NCI-H1694 (cell line): ENCODE measurements at places on chromosomes 5 and 9.

DNA sequence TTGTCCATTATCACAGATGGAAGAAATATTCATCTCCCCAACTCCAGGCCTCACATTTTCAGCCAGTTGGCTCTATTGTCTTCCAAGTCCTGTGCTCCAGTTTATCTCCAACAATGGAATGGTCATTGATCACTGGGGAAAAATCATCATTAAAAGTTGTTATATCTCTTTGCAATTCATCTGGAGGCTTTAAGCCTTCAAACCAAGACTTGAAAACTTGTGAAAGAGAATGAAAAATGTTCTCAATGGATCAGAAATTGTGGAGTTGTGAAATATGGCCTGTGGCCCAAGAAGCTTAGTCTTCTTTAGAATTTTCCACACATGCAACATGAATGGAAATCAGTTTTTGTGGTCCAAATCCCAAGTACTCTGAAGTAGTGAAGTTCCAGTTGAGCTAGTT is 569.6 kb downstream of the EBF1 start:
- DNase-seq = no peak

DNA sequence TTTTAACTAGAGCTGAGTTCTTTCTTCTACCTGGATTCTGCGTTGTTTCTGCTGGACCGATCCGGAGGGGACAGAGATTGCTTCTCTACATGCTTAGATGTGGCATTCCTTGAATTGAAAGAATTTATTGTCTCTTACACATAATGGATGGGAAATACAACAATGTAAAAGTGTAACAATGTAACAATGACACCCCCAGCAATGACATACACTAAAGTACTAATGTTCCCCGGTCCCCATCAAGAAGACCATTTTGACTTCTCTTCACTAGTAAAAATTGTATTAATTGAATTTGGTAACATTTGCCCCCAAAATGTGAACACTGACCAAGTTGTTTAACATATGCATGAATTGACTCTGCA is 760.2 kb downstream of the TAF11L14 start:
- DNase-seq = no peak

DNA sequence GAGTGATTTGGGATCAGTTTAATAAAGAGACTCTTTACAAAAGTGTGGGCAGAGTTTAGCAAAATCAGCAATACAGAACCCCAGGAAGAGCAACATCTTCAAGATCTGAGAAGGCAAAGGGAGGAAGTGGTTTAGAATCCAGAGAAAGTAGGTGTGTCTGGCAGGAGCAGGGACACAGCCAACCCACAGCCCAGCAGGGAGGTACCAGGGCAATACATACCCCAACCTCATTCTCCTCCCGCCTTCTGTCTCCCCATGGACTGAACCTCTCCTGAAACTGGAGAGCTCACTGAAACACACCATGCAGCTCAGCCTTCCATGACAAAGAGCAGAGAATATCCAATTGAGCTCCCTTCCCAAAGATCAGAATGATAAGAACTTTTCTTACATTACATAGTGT is 283.4 kb downstream of the PRELID2 start:
- DNase-seq = no peak

- DNase-seq = no peak
These were observed 36.0 kb downstream of the PSD2 start for GRCh38 chr5:139831624-139832023.

DNA sequence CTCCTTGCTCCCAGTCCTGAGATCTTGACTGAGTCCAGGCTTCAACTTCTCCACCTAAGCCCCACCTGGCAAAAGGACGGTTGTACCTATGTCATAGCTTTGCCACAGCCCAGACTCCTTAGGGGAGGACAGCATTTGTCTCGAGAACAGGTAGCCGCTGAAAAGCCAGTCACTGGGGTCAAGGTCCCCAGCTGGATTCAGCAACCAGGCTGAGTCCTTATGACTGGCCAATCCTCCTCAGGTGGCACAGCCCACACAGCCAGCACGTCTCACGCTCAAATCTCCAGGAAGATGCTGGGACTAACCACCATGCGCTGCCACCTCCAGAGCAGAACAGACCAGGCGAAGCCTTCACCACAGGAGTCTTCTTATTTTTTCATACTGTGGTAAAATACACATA is 27.9 kb upstream of the SMU1 start:
- DNase-seq = no peak

DNA sequence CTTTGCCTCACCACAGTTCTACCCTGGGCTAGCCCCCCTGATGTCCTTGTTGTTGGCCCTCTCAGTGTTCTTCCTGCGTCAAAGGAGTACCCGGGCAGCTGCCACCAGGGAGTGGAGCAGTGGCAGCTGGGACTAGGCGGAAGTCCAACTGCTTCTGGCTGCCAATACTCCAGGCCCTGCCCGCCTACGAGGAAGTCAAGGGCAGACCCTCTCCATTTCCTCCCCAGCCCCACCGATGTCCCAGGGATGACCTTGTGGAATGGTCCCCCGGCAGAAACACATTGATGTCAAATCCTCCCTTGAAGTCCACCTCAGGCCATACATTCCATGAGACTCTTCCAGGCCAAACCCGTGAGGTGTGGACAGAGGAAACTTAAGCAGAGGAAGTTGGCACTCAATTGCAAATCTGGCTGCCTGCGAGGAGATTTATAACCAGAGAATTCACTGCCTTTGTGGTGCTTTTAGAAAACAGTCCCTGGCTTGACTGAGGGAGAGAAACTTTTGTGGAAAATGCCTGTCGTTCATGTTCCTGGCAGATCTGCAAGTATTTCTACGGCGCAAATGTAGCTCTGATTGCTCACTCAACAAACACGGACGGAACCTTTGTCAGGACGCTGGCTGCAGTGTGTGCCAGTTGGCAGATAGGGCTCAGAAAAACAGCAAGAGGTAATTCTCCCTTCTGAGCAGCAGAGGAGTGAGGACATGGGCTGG is 339.7 kb downstream of the RAB3C start:
- no peak for DNase-seq

GRCh38 chr9:2181792-2182191 is 166.6 kb downstream of the SMARCA2 start:
- no peak for DNase-seq

- DNase-seq = no peak
These were observed 164.2 kb downstream of the ACTL7B start for GRCh38 chr9:108691614-108692013.

DNA sequence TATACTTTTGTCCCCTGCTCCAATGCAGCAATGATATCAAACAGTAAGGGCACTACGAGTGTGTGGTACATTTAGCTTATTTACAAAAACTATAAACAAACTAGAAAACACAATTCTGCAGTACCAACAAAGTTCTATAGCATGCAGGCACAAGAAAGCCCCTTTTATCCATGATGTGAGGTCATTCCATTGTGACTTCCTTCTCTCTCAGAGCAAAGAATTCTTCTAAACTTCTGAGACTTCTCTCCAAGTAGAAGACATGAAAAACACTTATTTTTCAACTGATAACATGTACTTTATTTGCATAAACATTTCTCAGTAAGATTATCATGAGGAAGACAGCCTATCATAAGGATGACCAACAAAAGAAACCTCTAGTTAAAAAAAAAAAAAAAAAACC is 569.8 kb downstream of the TLE1 start:
- DNase-seq = no peak

DNA sequence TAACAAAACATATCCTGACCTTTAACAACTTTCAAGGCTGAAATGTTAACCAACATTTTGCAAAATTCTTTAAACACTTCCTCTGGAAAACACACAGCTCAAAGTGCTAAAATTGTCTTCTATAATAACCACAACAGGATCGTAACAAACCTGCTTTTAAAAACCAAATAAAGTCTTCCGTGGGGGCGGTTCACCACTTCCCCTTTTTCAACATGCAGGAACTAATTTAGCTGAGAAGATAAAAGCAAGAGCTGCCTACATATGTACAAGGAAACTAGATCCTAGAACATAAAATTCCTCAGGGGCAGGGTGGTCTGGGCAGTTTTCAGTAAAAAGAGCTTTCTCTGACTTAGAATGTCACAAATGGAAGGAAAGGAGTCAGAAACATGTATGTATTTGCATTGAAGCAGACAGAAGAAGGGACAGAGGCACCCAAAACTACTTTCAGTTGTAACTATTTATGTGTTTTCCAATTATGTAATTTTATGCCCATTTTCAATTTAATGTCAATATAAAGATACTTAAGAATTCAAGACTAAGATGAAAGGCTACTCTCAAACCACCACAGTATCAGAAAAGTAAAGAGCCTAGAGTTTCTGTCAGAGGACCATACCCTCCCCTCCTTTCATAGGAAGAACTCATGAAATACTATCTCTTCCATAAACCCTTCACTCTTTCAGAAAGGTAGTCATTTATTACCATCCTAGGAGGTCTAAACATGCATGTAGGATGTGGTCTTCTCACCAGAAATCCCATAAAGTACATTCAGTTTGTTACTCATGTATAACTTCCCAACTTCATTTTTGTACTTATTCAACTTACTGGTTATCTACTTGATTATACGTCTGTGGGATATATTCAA is 185.9 kb upstream of the RASA1 start:
- no peak for DNase-seq

DNA sequence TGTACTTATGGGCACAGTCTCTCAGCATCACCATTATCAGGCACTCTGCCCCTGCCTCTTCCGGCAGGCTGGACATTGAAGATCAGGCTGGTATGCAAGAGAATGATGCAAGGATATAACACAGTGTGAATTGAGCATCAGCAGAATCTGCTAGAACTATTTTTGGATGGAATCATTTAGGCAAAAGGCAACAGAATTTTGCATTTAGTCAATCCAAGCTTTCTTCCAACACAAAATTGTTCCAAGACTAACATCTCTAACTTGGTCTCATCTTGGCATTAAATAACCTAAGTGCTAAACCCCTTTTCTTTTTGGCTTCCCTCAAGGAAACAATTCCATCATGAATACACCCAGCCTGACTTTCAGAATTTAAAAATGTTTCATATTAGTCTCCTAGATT is 339.9 kb downstream of the PRELID2 start:
- DNase-seq = no peak

DNA sequence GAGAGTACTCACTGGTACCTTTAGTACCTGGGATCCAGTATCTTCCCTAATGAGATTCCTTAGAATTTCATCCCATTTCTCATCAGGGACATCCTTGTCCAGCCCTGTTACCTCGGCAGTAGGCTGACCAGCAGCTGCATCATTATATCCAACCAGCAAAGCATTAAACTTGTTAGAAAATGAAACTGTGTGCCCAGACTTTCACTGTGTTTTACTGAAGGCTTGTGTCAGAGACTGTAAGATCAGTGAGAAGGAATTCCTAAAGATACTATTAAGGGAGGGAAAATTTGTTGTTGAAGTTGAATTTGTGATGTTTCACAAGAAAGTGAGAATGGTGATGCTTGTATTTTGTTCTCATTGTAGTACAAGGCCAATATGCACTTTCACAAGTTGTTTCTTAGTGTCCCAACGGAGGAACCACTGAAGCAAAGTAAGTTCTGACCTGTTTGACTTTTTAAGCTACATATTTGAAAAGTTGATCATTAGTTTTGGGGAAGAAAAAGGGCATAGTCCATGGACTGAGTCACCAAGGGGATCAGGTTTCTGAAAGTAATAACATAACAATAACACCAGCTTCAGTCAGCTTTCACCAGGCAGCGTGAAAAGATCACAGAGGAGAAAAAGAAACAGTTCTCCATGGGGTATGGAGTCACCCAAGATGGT is 48.8 kb downstream of the GRAMD2B start:
- DNase-seq = no peak

- DNase-seq = no peak
These were observed at the start of gene C5orf52 for GRCh38 chr5:157670662-157671591. C5orf52 (plus strand) TSS chr5:157671533; CDS start chr5:157671615, 82 bp downstream.

DNA sequence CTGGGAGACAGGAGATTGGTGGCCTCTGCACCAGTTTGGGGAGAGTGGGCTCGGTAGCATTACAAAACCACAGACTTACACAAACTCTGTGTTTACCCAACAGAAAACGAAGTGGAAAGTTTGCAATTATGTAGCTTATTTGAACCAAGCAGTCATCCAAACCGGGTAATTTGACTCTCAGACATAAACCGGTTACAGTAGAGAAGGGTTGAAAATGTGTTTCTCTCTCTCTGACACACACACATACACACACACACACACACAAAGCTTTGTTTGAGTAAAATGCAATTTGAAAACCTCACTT is 97.1 kb upstream of the ZNF608 start:
- no peak for DNase-seq

- no peak for DNase-seq
These were observed 330.7 kb downstream of the CAAP1 start for GRCh38 chr9:26561928-26562327.

DNA sequence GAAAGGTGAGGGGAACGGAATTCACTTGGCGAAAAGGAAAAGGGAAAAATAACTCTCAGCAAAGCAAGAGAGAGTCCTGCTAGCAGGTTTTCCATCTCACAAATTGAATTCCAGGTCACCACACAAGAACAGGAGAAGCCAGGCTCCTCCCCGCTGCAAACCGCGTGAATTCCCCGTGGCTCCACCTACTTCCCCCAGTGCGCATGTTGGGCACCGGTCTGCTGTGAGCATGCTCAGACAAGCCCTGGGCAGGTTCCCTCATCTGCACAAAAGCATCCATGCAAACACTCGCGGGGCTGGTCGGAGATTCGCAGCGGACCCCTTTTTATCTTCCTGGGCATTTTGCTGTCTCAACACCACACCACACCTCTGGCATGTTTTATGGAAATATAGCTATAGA is 58.5 kb upstream of the S1PR3 start:
- peak; percentile 46 for DNase-seq

GRCh38 chr5:96854067-96854466 is 22.2 kb upstream of the ERAP2 start:
- no peak for DNase-seq

DNA sequence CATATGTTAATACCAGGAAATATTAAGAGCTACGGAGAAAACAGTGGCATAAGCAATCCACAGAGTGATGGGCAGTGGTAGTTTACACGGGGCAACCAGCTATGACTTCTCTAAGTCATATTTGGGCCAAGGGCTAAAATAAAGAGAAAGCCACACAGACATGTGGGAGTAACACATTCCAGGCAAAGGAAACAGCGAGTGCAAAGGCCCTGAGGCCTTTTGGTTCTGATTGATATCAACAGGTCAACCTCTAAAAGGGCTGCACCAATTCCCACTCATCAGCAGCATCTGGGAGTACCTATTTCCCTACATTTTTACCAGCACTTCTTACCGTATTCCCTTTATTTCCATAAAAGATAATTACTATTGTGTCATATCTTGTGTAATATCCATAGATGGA is 173.4 kb downstream of the SPOCK1 start:
- DNase-seq = no peak

DNA sequence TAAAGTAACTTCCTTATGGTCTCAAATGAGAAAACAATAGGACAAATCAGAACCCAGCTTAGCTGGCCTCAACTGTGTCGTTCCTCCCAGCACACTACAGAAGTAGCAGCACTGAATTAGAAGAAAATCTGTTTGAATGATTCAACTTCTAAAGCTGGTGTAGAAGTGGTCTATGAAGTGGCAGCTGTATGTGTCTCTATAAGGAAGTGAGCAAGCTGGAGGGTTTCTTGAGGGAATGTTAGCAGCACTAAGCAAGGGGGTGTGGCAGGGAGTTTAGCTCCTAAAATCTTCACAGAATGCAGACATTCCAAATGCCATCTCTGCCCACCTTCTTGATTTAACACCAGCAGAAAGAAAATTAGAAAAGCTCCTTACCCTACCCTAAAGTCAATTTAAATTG is 4.1 kb downstream of the KLF9 start:
- DNase-seq = no peak

- DNase-seq = no peak
These were observed 1.7 kb upstream of the ARID3C start for GRCh38 chr9:34630402-34631154.
